Suprapubic skin (tissue), 4 donors: ENCODE measurements at places on chromosomes 16 and 17.

DNA sequence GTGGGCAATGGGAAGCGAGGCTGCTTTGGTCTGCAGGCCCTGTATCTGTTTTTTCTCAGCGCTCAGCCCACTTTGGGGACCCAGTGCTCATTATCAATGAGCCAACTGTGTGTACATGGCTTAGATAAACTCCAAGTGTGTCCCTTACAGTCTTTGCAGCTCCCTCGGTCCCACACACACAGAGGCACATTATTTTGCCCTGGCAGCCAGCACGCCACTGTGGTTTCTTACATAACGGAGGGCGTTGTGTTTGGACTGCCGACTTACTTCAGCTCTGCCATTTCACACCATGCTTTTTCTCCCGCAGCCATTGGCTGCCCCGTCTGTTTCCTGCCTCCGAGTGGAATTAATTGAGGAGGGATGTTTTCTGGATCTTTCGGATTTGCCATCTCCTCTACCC lies 56.5 kb upstream of the CLEC18A start:
- DNase-seq: no peak

DNA sequence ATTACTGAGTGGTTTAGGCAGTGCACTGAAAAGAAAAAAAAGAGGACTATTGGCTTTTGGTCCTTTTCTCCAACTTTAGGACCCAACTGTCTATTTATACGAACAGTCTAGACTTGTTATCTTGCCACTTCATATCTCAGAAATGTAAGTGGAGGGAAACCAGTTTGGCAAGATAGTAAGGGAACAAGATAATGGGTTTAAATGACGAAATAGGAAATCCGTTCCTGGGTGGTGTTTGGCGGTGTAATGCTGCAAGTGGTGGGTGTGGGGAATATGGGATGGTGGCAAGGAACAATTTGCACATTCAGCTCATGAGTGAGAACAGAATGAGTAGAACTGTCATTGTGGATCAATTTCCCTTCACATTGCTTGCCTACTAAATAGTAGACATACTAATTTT lies 44.7 kb downstream of the GRB7 start:
- no peak for DNase-seq

- DNase-seq: no peak
Observed at GRCh38 chr17:40791787-40792436, 7.8 kb downstream of the KRT28 start.

GRCh38 chr16:89973654-89974335 lies 25.2 kb downstream of the DEF8 start:
- DNase-seq: no peak

DNA sequence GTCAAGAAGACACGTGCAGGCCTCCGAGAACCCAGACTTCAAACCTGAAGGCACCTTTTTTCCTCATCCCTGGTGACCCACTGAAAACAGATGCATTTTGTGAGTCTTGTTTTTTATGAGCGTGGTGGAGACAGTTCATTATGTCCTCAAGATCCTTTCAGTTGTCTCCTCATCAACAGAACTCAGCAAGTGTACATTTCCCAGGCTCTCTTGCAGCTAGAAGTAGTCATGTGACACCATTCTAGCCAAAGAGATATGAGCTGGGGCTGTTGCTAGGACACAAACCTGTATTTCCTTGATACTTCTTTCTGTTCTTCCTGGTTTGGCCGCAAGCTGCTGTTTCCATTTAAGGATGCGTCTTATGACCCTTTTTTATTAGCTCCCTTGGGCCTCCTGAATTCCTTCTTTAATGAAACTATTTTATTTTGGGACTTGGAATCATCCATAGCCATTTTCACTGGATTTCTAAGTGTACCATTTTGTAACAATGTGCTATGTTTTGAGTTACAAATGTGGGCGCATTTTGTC lies 135.7 kb upstream of the FOXF1 start:
- DNase-seq: no peak

GRCh38 chr16:568401-569258 lies 1.1 kb upstream of the PIGQ start:
- DNase-seq: no peak

DNA sequence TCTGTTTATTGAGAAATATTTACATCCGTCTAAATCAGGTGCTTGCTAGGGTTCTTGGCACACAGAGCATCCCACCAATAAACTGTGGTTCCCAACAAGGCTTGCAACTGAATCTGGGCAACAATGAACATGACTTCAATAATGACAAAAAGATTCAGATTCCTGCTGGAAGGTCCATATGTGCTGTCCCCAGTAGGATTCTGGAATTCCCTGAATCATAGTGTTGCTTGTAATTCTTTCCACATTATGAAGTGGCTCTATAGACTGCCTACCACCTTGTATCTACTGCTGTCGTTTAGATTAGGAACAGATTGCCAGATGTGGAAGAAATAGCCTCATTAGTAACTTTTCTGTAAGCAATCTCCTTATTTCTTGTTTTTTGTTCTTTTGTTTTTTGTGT lies 265.9 kb downstream of the WWOX start:
- DNase-seq: no peak

- DNase-seq: peak; percentile 77
Observed at GRCh38 chr17:67995570-67996263, 552 bp downstream of the C17orf58 start.

DNA sequence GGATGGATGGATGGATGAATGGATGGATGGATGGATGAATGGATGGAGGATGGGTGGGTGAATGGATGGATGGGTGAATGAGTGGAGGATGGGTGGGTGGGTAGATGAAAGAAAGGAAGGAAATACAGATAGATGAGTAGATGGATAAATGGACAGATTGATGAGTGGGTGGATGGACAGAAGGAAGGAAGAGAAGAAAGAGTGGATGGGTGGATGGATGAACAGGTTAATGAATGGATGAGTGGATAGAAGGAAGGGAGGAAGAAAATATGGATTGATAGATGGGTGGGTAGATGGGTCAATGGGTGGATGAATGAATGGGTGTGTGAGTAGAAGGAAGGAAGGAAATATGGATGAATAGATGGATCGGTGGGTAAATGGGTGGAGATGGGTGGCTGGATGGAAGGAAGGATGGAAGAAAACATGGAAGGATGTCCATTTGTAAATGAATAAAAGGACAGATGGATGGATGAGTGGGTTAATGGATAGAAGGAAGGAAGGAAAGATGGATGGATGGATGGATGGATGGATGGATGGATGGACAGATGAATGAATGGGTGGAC lies 97.3 kb upstream of the TNRC6C start:
- no peak for DNase-seq

DNA sequence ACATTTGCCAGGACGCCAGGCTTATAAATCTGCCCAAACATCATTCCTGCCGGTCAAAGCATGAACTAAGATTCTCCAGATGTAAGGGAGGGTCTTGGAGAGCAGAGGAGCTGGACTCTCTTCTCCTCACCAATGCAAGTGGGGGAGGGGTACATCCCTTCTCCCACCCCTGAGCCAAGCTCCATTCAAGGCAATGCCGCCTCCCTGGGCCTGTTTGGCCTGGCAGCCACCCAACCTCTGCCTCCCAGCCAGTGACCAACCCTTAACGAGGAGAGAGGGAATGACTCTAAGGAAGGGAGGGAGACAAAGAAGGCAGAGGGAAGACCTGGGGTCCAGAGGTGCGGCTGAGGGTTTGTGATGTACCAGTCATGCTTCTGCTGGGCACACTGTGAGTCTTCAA lies 13.8 kb downstream of the C17orf50 start:
- no peak for DNase-seq

GRCh38 chr17:58320163-58320558 lies 8.4 kb downstream of the TSPOAP1 start:
- DNase-seq: peak; percentile 54

DNA sequence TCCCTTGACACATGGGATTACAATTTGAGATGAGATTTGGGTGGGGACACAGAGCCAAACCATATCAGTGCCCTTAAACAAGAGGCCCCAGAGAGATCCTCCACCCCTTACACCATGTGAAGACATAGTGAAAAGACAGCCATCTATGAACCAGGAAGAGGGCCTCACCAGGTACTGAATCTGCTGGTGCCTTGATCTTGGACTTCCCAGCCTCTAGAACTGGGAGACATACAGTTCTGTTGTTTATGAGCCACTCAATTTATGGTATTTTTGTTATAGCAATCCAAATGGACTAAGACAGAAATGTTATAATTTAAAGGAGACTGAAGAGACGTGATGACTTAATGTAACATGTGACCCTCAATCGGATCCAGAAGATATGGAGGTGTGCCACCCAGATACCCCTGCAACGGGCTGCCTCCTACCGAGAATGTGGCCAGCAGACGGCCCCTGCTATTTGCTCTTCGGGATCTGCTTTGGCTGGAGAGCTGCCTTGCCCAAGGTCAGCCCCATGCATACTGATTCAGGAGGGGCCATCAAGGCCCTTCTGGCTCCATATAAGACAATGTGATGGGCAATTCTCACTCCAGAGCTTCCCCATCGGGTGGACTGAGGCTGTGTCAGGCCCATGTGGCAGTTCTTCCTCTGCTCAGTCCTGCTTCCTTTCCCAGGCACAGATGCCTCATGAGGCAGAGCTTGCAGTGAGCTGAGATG lies 80.6 kb downstream of the NETO2 start:
- no peak for DNase-seq

GRCh38 chr17:13491491-13491890 lies 110.2 kb downstream of the HS3ST3A1 start:
- no peak for DNase-seq

DNA sequence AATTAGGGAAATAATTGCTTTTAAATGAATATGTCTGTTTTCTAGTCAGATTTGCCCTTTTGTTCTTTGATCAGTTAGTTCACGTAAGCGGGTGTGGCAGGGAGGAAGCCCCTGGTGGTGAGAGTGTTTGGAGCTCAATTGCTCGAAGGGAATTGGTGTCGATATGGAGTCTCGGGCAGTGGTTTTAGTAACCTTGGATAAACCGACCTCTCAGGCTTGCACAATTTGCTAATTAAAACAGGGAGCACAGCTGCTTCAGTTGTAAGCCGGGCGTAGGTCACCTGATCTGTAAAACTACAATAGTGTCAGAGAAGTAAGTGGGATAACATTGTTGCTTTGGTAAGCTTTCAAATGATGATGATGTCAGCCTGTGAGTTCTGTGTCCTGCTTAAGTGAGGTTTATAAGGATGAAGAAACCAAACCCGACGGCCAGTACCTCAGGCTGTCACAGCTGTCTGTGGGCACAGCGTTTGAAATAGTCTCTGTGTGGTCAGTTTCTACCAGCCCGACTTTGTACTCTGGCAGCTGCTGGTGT lies 2.9 kb downstream of the ZNF750 start:
- DNase-seq: no peak

GRCh38 chr16:89958068-89958467 lies 9.5 kb downstream of the DEF8 start:
- DNase-seq: no peak

- DNase-seq: no peak
Observed at GRCh38 chr16:85863384-85863774, 35.6 kb upstream of the IRF8 start.

DNA sequence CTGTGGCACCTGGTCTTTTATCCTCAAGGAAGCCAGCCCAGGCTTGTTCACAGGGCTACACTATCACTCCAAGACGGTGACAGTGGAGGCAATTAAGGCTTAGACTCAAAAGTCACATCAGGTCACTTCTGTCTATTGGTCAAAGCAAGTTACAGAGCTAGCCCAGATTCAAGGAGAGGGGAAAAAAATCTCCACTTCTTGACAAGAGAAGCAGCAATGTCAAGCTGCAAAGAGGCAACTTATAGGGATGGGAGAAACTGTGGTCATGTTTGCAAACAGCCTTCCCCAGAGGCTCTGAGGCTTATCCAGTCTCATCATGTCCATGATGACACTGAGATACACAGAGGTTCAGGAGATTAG lies 31.6 kb downstream of the SERPINF1 start:
- DNase-seq: no peak

DNA sequence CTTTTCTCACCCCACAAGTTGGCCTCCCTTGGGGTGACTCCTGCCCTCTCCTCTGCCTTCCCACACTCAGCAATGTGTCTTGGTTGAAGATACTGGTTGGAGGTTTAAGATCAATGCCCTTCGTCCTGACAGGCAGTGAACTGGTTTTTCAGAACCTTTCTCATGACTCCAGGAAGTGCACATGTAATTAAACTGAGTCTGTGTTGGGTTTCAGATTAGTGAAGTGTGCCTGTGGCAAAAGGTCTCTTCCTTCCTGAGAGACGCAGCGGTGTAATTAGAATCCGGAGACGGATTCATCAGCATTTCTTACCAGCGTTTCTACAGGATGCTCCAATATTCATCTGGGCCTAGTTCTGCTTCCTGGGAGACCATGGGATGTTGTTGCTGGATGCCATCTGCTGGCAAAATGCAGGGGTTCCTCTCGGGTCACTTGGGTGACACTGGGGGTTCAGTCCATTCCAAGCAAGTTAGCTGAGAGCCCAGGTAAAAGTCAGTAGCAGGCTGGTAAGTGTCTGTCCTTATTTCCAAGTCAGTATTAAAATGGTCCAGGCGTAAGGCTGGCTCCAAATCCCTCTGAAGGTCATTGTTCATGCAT lies 233.3 kb downstream of the XYLT1 start:
- no peak for DNase-seq

DNA sequence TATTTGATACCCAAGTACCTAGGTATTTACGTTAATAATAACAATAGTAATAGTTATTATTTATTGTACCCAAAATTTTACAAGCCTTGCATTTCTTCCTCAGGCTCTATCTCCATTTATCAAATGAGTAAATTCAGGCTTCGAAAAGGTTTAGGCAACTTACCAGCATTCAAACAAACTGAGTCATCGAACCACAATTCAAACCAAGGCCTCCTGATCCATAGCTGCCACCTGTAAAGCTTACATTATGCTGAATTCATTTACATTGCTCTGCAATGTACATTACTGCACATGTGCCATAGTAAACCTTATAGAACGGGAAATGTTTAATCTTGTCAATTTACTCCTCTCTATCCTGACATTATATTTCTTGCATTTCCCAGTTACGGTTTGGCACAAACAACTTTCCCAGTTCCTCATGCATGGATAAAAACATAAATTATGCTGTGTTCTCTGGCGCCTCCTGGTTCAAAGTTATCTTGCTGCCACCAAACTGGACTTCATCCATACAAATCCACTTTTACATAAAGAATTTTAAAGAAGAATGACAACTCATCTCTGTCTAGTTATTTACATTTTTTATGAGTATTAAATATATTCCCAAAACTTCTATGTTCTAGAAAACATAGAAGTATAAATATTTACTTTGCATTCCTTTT lies 360.6 kb upstream of the SOX9 start:
- no peak for DNase-seq

- no peak for DNase-seq
Observed at GRCh38 chr16:50161950-50162349, 8.8 kb downstream of the TENT4B start.

- DNase-seq: no peak
Observed at GRCh38 chr17:6815775-6816174, 15.8 kb downstream of the TEKT1 start.
